ENCODE measurements at places on chromosomes 4 and X.

GRCh38 chr4:150569384-150569987 is 12.5 kb upstream of the MAB21L2 start:
- DNase-seq: no peak

GRCh38 chr4:99966692-99967091 is 16.6 kb upstream of the H2AZ1 start:
- DNase-seq: no peak

DNA sequence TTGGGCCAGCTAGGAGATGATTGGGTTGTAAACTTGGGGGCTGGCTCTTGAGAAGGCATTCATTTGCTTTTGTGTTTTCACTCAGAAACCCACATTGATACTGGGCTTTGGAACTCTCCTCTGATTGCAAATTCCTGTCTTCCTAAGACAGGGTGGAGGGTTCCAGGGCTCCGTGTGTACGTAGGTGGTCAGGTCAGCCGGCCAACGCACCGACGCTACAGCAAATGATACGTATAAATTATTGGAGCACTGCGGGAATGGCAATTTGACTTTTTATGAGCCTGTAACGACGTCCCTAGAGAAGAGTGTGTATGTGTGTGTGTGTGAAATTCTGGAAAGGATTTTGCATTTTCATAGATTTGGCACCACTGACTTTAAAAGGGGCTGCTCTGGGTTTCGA is 236.9 kb downstream of the SHOX start:
- DNase-seq: no peak

GRCh38 chr4:88146891-88147290 is 11.5 kb downstream of the ABCG2 start:
- no peak for DNase-seq

GRCh38 chr4:167196344-167197012 is 37.8 kb downstream of the SPOCK3 start:
- no peak for DNase-seq

- DNase-seq: no peak
These were observed 7.8 kb downstream of the GATB start for GRCh38 chr4:151753056-151753455.

- DNase-seq: no peak
These were observed 115.2 kb downstream of the NAA11 start for GRCh38 chr4:79210636-79211049.

DNA sequence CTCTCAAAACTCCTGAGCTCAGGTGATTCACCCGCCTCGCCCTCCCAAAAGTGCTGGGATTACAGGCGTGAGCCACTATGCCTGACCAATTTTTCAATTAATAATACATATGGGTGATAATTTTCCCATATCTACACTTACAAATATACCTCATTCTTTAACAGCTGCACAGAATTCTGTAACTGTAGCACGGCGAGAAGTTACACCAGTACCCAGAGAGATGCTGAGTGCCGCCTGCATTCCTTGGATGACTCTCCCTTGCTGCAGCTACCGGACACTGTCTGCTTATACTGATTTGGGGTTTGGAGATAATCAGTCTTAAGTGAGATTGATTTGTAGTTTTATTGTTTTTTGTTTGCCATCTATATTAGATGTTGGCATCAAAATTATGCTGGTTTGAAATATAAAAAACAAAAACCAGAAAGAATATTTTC is 5.8 kb downstream of the TIFA start:
- DNase-seq: no peak

DNA sequence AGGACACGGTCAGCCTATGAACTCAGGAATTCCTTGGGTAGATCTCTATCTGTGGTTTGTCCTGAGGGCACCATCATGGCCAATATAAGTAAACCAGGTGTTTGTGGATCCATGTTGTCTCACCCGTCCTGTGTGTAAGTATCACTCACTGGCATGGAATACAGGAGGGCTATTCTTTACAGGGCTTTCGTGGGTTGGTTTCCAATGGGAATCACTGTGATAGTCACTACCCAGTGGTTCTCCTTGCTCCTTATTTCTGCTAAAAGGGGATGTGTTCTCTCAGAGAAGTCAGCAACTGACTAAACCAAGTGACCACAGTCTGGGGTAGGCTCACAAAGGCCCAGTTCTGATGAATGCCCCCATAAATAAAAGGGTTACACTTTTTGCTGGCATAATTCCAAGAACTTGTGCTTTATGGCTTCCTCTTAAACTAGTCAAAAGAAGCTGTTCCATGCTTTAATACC is 236.7 kb upstream of the JADE1 start:
- no peak for DNase-seq

GRCh38 chr4:19728773-19729172 is 522.9 kb upstream of the SLIT2 start:
- no peak for DNase-seq

DNA sequence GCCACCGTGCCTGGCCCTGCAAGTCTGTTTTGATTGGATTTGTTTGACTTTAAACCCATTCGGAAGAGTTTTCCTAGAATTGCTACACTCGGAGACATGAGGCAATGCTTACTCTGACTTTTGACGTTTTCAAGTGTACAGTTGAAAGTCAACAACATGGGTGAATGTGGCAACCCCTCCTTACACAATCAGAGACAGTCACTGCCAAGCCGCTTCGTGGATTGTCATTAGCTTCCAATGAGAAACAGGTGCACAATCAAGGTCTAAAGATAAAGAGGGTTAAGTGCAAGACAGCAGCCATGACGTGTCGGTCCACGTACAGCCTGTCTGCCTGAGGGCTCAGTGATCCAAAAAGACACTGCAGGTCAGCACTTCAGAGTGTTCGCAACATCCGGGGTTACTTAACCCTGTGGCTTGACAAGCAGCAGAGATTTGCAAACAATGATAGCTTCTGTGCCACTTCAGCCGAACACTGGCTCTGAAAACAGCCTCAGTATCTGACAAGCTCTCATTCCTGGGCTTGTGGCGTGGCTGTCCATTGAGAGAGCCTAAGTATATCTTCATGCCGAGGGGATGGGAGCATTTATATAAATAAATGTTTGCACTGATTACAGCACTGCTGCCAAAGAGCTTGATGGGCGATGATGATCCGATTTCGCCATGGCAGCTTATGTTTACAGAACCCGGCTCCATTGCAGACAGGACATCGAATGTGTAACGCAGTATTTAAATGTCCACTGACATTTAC is 180.0 kb downstream of the DHRSX start:
- no peak for DNase-seq

DNA sequence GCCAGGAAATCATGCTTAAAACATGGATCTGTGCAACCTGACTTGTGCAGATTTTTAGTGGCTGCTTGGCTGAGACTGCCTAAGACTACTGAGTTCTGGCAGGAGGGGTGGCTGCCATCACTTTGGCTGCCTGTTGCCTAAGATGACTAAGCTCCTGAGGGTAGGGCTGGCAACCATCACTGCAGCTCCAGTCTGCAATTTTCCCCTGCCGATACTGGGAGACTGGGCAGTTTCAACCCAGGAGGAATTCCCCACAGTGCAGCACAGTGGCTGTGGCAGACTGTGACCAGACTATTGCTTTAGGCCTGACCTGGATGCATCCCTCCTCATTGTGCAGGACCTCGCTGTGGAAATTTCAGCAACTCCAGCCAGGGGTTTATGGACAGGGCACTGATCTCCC is 544.9 kb downstream of the ANKRD50 start:
- DNase-seq: no peak

DNA sequence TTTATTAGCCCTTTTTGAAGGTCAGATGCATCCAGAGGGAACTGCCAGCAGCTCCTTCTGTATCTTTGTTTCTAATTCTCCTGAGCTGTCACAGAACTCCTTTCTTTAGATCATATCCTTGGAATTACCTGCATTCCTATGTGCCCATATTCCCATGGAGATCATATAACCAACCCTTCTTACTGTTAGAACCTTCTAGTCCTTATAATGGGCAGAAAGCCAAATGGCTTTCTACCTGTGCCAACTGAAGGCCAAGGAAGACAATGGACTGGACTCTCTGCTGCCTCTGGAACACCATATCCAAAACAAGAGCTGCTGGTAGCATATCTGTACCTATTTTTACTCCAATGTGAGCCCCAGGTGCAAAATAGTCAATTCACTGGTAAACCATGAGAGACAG is 60.7 kb downstream of the TBC1D9 start:
- no peak for DNase-seq

DNA sequence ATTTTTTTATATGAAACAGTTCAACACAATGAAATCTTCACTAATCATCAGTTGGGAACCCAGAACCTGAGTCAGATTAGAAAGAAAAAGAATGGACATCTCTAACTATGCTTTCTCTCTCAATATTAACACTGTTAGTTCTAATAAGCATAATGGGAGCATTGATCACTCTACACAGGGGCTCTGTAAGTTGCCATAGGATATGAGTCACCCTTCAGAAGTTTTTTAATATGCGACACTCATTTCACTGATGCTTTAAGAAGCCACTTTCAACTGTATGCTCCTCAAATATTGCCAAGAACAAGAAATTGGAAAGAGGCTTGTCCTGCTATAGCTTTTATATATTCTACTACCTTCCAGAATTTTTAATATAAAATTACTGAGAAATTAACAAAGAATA is 187.0 kb downstream of the AASDH start:
- DNase-seq: no peak

DNA sequence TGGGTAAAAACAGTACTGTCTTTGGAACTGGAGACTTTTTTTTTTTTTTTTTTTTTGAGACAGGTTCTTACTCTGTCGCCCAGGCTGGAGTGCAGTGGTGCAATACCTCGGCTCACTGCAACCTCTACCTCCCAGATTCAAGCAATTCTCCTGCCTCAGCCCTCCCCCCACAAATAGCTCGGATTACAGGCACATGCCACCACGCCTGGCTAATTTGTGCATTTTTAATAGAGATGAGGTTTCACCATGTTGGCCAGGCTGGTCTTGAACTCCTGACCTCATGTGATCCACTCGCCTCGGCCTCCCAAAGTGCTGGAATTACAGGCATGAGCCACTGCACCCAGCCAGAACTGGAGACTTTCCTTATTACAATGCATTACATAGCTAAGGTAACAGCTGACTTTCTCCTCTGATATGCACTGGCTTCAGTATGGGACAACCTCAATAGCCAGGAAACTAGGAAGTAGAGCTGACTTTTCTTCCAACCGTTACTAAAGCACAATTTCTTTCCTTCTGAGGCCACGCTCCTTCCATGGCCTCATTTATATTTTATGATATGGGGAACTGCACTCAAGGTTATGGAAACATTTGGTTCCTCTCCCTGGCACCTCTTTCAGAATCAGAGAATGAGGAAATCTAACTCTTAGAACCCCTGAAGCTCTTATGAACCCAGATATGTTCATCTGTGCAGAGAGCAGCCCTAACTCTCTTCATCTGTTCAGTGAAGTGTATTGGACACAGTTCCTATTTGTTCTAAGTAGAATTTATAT is 53.5 kb upstream of the FAM9B start:
- no peak for DNase-seq

GRCh38 chr4:85686398-85686797 is 211.4 kb downstream of the ARHGAP24 start:
- DNase-seq: no peak

DNA sequence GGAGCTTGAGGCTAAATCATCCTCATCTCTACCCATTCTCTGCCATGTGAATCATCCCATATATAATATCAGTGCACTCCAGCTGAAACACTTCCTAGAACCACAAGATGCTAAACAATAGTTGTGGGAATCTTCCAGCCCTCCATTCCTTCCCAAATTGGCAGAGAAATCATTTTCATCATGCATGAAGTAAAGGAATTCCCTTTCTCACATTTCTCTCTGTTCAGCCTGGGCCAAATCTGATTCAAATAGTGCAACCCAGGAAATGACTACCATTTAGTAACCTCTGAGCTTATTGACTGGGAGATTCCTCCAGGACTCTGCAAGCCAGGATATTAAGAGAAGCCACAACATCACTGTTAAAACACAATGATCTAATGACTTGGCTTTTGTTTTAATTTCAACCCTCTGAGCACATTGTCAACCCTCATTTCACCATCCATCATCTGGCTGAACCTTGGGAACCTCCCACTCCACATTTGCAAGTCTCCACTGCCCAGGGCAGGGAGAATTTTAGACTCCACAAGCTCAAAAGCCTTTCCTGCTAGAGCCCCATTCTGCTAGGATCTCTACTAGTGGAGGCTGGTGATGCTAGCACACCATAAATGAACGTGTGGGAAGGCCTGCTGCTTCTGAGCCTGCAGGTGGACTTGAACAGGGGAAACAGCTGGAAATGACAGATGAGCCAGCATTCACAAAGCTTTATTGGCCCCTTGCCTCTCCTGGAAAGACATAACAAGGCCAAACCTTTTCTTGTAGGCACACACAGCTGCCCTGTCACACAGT is 133.9 kb downstream of the TET2 start:
- DNase-seq: no peak

- DNase-seq: no peak
These were observed 1.5 kb downstream of the ZNF182 start for GRCh38 chrX:48002319-48002718.

DNA sequence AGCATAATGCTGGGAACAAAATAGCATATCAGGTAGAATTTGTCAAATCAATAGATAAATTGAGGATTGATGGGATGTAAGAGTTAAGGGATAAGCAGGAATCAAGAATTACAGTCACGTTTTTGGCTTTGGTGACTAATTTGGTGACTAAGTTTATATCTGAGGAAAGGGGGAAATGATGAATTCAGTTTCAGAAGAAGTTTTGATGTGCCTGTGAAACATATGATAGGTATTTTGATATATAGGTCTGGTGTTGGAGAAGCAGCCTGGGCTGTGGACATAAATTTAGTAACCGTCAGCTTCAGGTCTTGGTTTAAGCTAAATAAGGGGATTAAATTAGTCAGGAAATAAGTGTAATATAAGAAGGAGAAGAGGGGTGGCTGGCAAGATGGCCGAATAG is 79.0 kb upstream of the EDA2R start:
- DNase-seq: no peak

GRCh38 chr4:169340834-169341233 is 70.1 kb upstream of the SH3RF1 start:
- DNase-seq: peak; percentile 46

- no peak for DNase-seq
These were observed 4.8 kb upstream of the HGFAC start for GRCh38 chr4:3436798-3437581.

GRCh38 chr4:139659735-139660424 is 5.7 kb upstream of the MGST2 start:
- no peak for DNase-seq

GRCh38 chr4:111696505-111696904 is 448.7 kb upstream of the FAM241A start:
- DNase-seq: no peak

GRCh38 chr4:155956461-155956860 is 2.8 kb upstream of the CTSO start:
- no peak for DNase-seq

GRCh38 chrX:15014281-15014680 is 141.1 kb downstream of the MOSPD2 start:
- DNase-seq: no peak

GRCh38 chr4:119653990-119654389 is 25.4 kb upstream of the PDE5A start:
- no peak for DNase-seq

GRCh38 chr4:148954011-148954749 is 512.0 kb upstream of the NR3C2 start:
- DNase-seq: no peak

DNA sequence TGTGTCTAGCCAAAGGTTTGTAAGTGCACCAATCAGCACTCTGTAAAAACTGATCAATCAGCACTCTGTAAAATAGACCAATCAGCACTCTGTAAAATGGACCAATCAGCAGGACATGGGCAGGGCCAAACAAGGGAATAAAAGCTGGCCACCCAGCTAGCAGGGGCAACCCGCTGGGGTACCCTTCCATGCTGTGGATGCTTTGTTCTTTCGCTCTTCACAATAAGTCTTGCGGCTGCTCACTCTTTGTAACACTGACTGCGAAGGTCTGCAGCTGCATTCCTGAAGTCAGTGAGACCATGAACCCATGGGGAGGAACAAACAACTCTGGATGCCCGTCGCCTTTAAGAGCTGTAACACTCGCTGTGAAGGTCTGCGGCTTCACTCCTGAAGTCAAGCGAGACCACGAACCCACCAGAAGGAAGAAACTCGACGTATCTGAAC is 14.3 kb downstream of the HNRNPDL start:
- no peak for DNase-seq
